ENCODE measurements at places on chromosomes 1 and 21. TPM values are rescaled to one million over a fixed set of nuclear protein-coding genes. Genes with fewer than 3 reads are reported as not detected.
A peak's percentile ranks its signal among the peaks of the same experiment; 100 is the strongest.

DNA sequence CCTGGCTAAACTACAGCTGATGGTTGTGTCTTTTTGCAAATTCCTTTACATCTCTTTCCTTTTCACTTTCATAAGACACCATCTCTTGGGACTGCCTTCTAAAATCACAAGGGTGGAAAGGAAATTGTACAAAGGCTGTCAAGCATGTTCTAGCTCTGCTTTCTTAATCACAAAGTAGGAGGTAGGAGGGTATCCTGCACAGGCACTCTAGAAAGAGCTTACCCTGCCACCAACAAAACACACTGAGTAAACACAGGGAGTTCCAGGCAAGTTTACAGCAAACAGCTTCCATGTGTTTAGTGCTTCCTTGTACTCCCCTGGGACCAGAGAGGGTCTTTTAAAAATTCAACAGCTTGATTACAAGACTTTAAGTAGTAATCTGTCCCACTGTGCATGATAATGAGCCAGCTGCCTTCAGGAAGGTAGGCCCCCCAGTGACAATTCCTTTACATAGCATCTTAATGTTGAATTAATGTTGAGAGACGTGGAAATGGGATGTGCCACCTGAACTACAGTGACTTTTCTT lies 2.4 kb downstream of the PLPP3 start:
- DNase-seq: no peak

DNA sequence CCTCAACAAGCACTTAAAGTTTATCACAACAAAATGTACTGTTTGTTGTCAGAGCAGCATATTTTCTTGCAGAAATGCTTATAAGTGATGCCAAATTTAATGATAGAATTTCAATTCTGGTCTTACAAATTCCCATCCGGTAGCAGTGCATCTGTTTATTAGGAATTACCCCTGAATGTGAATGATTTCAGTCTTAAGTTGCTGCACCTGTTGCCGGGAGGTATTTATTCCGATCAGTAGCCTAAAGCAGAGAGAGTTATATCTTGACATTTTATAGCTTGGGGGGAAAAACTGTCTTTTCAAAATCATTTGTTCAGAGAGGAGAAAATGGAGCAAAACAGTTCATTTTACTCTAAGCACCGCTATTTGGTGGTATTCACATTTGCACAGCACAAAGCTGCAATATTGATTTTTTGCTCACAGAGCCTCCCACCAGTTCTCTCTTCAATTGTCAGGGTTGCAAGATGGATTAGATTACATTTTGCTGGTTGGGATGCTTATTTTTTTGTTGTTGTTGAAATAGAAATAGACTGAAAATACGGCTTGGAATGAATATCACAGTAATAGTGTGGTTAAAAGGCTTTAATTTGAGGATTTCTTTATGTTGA lies 98.6 kb downstream of the ADGRL2 start:
- no peak for DNase-seq

DNA sequence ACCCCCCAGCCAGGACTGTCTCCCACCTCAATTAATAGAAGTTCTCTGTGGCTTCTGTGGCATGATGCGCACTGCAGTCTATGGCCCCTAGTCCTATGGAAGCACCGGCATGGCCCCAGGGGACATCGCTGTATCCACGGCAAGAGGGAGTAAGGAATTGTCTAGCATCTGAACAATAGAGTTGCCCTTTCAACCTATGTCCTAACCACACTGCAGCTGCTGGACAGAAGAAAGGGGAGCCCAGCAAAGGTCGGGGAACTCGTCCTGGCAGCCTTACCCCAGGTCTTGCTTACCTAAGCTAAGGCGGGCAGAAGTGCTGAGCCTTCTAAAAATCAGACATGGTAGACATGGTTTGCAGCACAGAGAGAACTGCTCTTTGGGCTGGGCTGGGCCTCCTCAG lies 103.3 kb upstream of the EDN2 start:
- DNase-seq: no peak

- DNase-seq: peak; percentile 26
Observed at GRCh38 chr1:38527373-38527966, 332.1 kb downstream of the RRAGC start.

GRCh38 chr1:60870269-60870865 lies 212.0 kb upstream of the NFIA start:
- no peak for DNase-seq

- no peak for DNase-seq
Observed at GRCh38 chr1:60893136-60893930, 189.0 kb upstream of the NFIA start.

DNA sequence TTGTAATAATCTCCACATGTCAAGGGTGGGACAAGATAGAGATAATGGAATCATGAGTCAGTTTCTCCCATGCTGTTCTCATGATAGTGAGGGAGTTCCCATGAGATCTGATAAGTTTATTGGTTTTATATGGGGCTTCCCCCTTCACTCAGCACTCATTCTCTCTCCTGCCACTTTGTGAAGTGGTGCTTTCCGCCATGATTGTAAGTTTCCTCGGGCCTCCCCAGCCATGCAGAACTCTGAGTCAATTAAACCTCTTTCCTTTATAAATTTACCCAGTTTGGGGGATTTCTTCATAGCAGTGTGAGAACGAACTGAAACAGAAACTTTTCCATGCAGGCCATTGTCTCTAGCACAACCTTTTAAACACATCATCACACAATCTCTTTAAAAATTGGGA lies 221.5 kb upstream of the BRINP3 start:
- no peak for DNase-seq

DNA sequence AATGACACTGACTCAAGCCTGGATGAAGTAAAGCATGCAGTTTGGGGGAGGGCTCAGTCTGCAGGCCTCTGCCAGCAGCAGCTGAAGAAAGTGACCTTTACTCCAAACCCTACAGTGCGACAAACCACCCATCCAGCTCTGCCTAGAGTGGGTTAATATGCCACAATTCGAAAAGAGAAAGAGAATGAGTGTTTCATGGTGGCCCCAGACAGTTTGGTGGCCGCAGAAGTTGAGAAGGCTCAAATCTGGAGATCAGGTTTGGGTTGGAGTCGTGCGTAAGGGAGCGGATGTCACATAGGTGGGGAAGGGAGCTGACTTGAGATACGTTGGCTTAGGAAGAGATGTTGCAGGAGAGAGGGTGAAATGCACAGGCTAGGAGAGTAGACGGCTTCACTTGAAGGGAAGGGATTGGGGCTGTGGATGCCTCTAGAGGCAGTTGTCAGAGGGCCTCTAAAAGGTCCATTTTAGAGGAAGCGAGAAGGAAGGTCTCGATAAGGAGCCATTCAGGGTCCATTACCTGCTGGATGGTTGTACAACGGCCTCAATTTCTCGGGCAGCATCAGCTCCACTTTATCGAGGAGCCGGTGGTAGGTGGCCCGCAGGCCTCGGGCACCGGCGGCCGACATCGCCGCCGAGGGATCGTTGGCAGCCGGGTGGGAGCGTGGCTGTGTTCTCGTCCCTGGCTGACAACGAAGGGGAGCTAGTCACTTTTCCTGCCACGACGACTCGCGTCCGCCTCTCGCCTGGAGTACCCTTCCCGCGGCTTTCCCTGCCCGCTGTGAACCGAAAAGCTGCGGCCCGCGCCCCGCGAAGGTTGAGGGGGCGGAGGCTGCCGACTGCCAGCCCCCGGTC lies 1.0 kb upstream of the DCAF6 start:
- peak; percentile 54 for DNase-seq

DNA sequence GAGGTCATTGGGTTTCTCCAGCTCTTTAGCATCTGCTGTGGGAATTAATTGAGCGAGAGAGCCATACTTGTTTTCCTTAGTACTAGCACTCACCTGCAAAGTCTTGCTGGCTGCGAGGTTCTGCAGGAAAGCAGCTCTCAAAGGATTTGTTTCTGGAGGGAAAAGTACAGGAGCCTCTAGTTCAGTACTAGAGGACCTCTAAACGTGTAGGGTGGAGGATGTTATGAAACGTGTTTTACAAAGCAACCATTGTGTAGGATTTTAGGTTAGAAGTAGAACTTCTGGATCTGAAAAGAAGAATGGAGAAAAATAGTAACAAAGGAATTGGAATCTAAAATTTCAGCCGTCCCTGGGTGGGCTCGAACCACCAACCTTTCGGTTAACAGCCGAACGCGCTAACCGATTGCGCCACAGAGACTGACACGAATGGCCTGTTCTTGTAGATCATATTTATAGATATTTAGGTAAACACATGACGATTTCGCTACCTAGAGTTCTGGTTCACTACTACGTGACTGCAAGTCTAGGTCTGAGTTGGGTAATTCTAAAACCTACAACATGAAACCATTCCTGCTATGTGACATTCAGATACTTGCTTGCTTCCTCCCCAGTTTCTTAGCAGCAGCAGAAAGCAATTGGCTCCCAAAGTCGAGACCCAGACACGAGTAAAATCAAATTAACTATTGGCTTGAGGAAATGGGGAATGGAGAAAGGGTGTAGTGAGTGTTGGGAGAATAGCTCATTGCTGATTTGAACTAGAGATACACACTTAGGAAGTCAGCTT lies 60.2 kb upstream of the CFAP126 start:
- no peak for DNase-seq

GRCh38 chr1:67211589-67212563 lies 45.6 kb downstream of the IL23R start:
- DNase-seq: peak; percentile 29

DNA sequence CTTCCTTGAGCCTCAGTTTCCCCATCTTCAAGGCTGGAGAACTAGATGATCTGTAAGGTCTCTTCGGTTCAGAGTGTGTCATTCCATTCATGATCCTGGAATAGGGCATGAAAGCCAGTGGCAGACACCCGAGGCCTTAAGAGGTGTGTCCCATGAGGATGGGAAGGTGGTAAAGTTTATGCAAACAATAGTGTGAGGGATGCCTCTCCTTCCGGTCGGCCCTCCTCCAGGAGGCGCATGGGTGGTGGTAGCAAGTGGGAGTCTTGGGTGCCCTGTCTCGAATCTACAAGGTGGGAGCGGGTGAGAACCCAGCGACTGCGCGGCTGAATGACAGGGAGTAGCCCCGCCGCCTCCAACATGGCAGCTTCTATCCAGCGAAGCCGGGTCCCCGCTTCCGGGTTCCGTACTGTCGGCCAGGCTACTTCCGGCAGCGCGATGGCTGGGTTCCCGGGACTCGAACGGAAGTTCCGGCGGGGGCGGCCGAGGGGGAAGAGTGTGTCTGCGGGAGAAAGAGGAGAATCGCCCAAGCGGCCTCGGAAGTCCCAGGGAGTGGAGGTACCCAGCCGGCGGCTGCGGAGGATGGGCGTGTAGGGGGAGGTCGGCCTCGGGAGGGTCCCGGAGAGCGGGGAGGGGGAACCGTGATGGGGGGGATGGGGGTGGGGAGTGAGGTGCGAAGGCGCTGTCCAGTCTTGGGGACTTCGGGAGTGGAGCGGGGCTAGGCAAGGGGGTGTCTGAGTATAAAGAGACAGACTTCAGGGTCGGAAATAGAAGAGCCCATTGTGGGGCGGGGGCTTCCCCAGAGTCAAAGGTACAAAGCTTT lies at the start of gene LYPLA2:
TSS of gene LYPLA2 (plus strand) at position 450 of the 820 bp plus-strand sequence. CDS start 1,538 bp downstream, outside the sequence.
- DNase-seq: peak; percentile 96

The MAN1C1 gene
- total RNA-seq: 1.7 TPM

The CD1E gene
- 0.28 TPM for total RNA-seq

The ZNF683 gene
- not detected for total RNA-seq

The APCS gene
- not detected for total RNA-seq

The RAB3B gene
- 3.2 TPM for total RNA-seq
